Immature natural killer cell (primary cell): ENCODE measurements at places on chromosomes 2 and 18.

GRCh38 chr18:63520053-63520685 lies 22.0 kb upstream of the SERPINB12 start:
- no peak for DNase-seq

- no peak for DNase-seq
Observed at GRCh38 chr2:29119211-29119610, 4.0 kb downstream of the CLIP4 start.

DNA sequence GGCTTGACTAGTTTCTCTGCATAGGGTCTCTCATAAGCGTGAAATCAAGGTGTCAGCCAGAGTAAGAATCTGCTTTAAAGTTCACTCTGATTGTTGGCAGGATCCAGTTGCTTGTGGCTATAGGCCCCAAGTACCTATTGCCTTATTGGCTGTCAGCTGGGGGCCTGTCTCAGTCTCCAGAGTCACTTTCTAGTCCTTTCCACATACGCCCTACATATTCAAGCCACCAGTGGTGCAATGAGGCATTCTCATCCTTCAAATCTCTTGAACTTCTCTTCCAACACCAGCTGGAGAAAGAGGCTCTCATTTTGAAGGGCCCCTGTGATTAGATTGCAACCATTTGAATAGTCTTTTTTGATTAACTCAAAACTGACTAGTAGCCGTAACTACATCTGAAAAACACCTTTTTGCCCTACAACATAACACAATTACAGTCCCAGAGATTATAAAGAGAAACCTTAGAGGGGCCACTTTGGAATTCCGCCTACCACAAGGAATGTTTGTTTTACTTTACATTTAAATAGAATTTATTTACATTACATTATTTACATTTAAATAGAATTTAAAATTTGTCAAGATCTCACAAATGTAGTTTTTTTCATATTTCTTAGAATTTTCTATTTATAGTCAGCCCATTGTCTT lies 520.1 kb downstream of the DSC3 start:
- no peak for DNase-seq

- DNase-seq = no peak
Observed at GRCh38 chr2:241154915-241155314, 4.6 kb downstream of the PPP1R7 start.

DNA sequence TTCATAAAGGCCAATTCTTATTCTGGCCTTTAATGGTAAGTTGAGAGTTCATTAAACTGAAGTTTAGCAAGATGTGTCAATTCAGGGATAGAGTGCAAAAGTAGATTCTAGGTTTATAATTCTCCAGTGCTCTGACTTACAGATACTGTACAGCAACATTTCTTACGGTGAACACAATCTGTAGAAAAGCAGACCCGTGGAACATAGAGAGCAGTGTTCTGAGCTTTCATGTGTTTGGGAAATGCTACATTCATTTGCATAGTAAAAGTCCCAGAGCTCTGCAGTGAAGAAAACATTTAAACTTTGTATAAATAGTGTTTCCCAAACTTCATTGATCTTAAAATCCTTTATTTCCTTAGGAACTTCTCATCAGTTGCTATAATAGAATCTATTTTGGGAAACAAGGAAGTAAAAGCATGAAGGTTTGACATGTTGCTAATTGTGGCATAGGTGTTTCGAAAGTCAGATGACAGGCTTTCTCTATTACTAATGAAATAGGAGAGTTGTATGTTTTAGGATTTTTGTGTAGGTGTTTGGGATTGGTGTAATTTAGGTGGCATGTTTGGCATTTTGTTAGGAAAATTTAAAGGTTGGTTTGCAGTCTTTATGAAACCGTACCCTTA lies 138.2 kb downstream of the ASXL3 start:
- no peak for DNase-seq

- no peak for DNase-seq
Observed at GRCh38 chr2:19356545-19357401, 1.6 kb downstream of the OSR1 start.

DNA sequence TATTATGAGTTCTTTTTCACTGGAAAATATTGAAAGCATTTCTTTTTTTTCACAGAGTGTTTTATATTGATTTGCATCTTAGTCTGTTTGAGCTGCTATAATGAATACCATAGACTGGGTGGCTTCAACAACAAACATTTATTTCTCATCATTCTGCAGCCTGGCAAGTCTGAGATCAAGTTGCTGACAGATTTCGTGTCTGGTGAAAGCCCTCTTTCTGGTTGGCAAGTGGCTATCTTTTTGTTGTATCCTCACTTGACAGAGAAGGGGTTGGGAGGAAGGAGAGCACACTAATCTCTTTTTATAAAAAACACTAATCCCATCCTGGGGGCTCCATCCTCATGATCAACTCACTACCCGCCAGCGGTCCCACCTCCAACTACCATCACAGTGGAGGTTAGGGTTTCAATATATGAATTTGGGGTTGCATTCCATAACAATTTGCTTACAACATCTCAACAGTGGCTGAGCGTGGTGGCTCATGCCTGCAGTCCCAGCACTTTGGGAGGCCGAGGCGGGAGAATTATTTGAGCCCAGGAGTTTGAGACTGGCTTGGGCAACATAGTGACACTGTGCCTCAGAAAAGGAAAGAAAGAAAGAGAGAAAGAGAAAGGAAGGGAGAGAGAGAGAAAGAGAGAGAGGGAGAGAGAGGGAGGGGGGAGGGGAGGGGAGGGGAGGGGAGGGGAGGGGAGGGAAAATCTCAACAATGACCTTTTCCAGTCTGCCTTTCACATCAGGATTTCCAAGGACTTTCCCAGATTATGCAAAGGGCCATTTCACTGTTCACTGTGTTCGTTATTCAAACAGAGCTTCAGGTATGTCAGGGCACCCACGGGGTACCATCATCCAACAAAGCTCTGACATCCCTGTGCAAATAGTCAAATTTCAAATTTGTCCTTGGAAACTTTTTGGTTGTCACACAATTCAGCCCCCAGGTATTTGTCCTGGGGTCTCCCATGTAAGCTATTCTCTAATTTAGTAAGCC lies 111.1 kb downstream of the AP1S3 start:
- DNase-seq = no peak

- DNase-seq = no peak
Observed at GRCh38 chr18:54608028-54608642, 17.1 kb downstream of the DYNAP start.

GRCh38 chr2:161571051-161571429 lies 53.2 kb upstream of the SLC4A10 start:
- DNase-seq = no peak

DNA sequence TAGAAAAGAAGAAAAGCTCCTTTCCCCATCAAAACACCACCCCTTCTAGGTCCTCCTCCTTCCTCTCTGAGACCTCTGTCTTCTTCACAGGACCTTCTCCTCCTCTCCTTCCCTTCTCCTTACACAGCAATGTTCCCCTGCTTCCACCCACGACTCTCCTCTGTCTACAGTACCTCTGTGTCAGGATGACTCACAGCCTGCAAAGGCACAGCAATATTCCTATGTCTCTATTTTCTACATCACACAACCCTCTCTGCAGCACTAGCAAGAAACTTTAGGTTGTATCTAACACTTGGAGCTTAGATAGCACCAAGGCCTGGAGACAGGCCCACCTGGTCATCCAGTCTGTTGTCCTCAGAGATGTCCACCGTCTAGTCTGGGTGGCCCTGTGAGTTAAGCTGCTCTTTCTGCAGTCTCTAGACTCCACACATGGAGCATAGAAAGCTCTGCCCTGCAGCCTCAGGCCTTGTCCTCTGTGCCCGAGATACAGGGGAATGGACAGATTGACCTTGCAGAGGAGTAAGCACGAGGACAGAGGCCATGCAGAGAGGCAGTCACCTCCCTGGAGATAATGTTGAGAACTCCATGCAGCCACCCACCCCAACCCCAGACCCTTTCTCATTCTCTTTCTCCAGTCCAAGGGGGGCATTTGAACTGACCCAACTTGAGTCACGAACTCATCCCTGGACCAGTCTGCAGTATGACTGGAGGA lies 212.0 kb downstream of the TNS1 start:
- DNase-seq = no peak

DNA sequence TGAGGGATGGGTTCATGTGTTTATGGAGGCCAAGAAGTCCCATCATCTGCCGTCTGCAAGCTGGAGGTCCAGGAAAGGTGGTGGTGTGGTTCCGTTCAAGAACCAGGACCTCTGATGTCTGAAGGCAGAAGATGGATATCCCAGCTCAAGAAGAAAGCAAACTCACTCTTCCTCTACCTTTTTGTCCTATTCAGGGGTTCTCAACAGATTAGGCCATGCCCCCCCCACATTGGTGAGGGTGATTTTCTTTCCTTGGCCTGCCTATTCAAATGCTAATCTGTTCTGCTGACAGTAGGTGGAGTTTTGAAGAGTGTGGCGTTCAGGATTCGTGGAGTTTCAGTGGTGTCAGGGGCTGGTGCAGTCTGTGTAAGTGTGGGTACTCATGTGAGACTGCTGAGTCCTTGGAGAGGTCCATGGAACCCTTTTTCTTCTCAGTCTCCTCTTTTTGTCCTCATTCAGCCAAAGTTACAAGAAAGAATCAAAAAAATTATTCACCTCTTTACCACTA lies 5.9 kb downstream of the MSL3B start:
- DNase-seq = no peak

DNA sequence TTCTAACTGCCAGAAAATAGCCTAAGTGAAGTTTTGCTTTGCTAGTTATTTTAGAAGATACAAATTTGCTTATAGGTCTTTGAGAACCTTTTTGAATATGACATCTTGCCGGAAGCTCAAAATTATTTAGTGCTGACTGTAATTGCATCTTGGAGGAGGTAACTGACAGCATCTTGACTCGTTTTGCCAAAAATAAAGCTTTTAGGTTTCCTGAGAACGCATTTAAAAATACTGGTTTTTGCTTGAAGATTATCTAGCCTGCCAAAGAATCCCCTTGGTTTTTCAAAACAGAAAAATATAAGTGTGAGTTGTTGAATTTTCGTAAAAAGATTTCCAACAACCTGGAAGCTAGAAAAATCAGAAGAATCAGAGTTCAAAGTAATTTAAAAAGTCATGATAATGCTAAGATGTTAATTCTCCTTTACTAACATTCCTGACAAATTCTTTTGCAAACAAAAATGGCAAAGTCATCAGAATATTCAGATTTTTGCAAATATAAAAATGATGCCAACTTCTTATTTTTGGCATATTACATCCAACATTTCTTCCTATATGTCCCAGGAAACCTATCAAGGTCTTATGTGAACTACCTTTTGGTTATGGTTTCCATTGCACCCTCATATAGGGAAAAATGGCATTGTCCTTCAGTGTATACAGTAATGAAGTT lies 178.0 kb upstream of the SLC8A1 start:
- DNase-seq = no peak
